ENCODE measurements at places on chromosomes 16 and 17.

- DNase-seq, result no peak
Measured at GRCh38 chr17:12070561-12070960, 49.9 kb downstream of the MAP2K4 start.

- DNase-seq, result no peak
Measured at GRCh38 chr16:52265446-52265861, 281.5 kb downstream of the TOX3 start.

DNA sequence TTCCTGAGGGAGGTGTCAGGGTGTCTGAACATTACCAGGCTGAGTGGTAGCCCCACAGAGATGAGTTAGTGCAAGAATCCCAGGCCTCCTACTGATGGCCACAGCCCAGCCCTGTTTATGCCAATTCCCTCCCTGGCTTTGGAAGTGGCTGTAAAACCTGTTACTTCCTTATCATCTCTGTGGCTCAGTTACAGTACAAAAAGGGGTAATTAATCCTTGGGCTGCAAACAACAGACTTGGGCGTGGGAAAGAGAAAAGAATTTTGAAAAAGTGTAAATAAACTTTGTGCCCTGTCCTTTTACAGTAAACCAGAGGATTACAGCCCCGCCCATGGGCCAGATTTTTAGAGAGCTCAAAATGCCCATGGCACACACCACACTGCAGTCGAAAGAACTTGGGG, 73.1 kb upstream of the AXIN2 start:
- no peak for DNase-seq

DNA sequence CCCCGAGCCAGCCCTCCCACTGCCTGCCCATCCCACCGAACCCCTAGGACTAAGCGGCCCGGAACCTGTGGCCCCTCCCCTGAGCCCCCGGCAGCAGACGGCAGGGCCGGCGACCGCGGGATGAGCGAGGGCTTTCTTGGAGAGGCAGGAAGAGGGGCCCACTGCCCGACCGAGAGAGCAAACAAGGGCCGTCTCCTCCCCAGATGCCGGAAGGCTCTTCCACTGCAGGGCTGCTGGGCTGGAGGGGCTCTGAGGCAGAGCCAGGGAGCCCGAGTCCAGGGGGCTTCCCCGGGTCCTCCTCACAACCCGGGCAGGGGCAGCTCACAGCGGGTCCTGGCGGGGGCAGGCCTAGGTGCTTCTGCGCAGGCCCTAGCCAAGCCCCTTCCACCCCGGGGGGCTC, 2.9 kb downstream of the PERCC1 start:
- no peak for DNase-seq

DNA sequence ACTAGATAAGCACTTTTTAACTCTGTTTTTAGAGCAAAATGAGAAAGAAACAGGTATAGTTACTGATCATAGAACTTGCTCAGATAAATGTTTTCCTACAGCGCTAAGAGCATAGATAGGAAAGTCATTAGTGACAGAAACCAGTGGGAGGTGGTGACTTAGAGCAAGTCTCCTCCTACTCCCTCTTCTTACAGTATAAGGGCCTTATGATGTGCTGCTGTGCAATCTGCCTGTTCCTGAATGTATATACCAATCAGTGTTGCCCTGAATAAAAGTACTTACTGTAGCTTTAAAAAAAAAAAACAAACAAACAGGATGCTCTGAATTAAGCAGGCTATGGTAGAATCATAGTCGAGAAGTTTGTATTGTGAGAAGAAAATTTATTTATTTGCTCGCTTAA, 23.3 kb upstream of the RASL10B start:
- DNase-seq, result no peak

DNA sequence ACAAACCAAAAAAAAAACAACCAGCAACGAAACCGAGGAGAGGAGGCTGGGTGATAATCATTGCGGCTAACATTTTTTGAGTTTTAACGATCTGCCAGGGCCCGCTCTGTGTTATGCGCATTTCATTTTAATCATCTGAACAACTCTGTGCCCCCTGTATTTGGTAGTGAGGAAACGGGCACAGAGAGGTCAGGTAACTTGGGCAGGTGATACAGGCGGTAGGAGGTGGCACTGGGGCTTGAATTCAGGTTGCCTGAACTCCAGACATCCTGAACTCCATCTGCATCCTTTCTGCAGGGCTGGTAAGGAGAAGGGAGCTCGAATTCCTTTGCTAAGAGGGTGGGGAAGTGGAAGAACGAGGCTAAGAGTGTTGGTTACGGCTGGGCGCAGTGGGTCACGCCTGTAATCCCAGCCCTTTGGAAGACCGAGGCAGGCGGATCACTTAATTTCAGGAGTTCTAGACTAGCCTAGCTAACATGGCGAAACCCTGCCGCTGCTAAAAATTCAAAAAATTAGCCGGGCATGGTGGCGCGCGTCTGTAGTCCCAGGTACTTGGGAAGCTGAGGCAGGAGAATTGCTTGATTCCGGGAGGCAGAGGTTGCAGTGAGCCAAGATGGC, 1.1 kb downstream of the CLUAP1 start:
- DNase-seq, result no peak

All from amniotic stem cell (primary cell).